ENCODE measurements at places on chromosomes 5 and 9.

- no peak for DNase-seq
Observed at GRCh38 chr5:120982351-120982750, 518.3 kb downstream of the PRR16 start.

DNA sequence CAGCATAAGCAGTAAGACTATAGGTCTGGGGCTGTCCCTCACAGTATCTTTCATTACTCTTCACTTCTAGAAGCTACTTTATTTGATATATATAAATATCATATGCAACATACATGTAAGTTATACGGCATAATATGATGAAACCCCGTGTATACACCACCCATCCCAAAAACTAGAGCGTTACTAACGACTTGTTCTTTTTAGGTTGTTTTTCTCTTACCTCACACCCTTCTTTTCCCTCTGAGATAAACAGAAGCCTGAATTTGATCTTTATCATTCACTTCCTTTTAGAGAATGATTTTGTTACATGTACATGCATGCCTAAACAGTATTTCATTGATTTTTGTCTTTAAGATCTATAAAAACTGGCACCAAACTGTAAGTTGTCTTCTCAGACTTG, 3.7 kb downstream of the TRMO start:
- DNase-seq, result no peak

DNA sequence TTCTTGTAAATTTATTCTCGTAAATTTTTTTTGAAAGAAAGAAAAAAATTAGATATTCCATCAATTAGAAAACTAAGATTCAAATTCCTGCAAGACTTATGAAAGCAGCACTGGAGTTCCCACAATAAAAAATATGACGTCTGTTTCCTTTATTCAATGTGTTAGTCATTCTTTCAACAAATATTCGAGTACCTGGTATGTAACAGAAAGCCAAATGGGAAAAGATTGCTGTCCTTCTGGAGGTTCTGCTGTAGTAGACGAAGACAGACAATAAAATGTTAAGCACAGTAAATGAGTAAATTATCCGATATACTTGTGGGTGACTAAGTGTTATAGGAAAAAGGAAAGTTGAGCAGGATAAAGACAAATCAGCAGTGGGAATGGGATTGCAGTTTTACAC, 92.2 kb downstream of the ADAMTSL1 start:
- DNase-seq, result no peak

GRCh38 chr9:93045521-93045920, 13.0 kb upstream of the SUSD3 start:
- no peak for DNase-seq

- DNase-seq, result no peak
Observed at GRCh38 chr9:7033076-7034045, 275.6 kb downstream of the KDM4C start.

- DNase-seq, result peak; percentile 65
Observed at GRCh38 chr5:71887680-71888079, 168.6 kb downstream of the CARTPT start.

DNA sequence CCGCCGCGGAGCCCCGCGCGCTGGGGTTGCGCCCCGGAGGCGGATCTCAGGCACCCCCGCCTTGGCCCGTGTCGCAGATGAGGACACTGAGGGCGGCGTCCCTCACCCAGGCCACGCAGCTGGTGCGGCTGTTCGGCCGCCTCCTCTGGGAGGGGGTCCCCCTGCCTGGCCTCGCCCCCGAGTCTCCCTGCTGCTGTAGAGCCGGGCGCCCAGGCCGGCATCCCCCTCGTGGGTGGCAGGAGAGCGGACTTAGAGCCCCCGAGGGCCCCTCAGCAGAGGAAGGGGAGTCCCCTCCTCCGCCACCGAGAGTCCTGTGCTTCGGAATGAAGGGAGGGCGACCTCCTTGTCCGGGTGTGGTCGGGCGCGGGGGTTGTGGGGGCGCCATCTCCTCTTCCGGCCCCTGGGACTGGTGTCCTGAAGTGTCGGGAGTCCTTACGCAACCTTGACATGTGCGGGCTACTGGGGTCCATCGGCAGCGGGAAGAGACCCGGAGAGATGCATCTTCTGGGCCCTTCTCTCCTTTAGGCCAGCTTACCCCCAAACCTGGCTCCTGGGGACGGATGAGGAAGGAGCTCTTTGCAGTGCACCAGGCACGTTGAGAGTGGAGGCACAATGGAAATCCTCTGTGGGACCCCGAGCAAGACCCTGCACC, 11.7 kb upstream of the EXOSC2 start:
- no peak for DNase-seq

DNA sequence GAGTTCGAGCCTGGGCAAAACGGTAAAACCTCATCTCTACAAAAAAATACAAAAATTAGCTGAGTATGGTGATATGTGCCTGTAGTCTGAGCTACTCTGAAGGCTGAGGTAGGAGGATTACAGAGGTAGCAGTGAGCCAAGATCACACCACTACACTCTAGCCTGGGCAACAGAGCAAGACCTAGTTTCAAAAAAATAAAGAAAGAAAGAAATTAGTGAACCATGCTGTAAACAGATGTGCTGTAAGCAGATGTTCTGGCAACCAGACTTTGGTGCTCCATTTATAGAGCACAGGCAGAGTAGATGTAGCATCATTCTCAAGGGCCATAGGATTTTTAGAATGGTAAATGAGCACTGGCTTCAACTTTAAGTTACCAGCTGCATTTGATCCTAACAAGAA, 115.4 kb downstream of the ST8SIA4 start:
- DNase-seq, result no peak

- DNase-seq, result no peak
Observed at GRCh38 chr9:87512311-87512710, 14.6 kb downstream of the DAPK1 start.

GRCh38 chr9:133113949-133114885, 6.8 kb downstream of the RALGDS start:
- DNase-seq, result no peak

GRCh38 chr5:107682533-107682932, 11.8 kb upstream of the EFNA5 start:
- DNase-seq, result no peak

DNA sequence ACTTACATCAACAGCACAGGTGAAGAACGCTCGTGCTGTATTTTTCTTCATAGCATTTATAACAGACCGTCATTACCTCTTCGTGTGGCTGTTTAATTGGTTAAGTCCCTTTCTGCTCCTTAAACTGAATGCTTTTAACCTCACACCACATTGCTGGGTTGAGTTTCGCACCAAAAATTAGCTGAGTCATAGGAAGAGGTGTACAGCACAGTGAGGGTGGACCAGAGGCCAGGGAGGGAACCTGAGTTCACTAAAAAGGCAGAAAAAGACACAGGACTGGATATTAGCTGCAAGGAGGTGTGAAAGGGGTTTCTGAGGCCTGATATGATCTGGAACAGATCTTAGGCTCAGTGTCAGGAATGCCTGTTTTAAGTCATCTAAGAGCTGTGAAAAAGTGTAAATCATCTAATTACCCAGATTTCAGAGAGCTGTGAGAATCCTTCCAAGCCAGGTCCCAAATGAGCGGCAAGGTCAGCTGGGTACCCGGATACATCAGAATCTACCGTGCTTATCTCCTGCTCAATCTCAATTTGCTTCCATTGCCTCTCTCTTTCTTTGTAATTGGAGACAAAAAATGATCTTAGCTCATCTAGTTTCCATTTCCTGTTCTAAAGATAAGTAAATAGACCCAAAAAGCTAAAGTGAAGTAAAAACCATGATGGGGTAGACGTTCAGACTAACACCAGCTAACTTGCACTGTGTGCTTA, 7.1 kb upstream of the CFAP90 start:
- DNase-seq, result no peak

GRCh38 chr9:76336027-76336426, 58.2 kb downstream of the RFK start:
- DNase-seq, result no peak

- peak; percentile 58 for DNase-seq
Observed at GRCh38 chr9:19922476-19923118, 133.8 kb upstream of the SLC24A2 start.

DNA sequence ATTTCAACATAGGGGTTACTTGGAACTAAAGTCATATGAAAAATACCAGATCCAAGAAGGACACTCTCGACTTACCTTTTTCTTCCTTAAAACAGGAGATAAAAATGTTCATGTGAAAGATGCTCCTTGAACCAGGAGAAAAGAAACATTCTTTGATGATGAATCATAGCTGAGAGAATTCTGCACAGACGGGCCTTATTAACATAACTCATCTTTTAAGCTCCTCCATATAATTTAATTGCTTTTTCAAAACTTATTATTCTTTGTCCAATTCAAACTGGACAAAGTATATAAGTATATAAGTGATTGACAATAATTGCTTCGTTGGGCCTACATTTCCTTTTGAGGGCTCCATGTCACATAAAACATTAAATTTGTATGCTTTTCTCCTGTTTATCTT, 945.2 kb upstream of the C9orf72 start:
- no peak for DNase-seq

DNA sequence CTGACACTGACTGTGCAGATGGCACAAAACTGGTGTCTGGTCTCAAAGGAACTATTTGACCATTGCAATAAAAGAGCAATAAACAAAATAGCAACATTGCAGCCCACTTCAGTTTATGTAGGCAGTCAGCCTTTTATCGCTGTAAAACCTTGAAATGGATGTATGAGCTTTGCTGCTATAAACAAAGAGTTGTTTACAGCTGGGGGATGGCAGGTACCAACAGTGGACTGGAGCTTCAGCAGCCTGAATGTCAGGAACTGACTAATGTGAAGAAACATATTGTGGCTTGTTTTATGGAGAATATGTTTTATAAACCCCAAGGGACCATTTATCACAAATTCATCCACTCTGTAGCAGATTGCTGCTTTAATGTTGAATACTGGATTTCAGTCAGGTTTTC, 78.0 kb downstream of the PTPRD start:
- no peak for DNase-seq

GRCh38 chr9:131289301-131290035, at the start of gene PLPP7:
Gene PLPP7, plus strand, starts transcription at chr9:131289723. Its CDS starts 275 bp downstream, at chr9:131289998.
- peak; percentile 91 for DNase-seq

DNA sequence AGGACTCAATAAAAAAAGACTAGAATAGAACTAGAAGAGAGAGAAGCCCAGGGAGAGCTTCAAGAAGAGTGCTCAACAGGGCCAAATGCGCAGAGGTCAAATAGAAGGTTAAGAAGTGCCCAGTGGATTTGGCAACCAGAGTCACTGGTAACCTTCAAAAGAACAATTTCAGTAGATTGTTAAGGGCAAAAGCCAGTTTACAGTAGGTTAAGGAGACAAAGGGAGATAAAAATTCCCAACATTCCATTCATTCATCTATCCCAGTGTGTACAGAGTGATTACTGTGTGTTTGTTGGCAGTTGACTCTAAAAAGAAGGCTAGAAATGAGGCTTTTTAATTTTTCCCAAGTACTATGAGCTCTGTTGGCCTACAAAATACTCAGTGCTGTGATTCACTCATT, 69.4 kb downstream of the RIGI start:
- DNase-seq, result no peak
